Chondrocyte (in vitro differentiated cells): ENCODE measurements at places on chromosomes 6 and 20. TPM values are rescaled to one million over a fixed set of nuclear protein-coding genes. Genes with fewer than 3 reads are reported as not detected.
A peak's percentile ranks its signal among the peaks of the same experiment; 100 is the strongest.

The KCNK5 gene
- not detected in 3 replicates for total RNA-seq

The CLPSL2 gene
- total RNA-seq: not detected in 3 replicates

The PDYN gene
- total RNA-seq: not detected in 3 replicates

The OR2J3 gene
- total RNA-seq: not detected in 3 replicates

The SCRT2 gene
- total RNA-seq: not detected in 3 replicates

The MDFI gene
- 31.8 to 62.6 TPM (median 33.7 TPM) in 3 replicates for total RNA-seq

The CALHM4 gene
- total RNA-seq: not detected in 3 replicates

The ACTL10 gene
- total RNA-seq: 0.60 to 2.5 TPM (median 2.3 TPM) in 3 replicates

The NUS1 gene
- total RNA-seq: 28.4 to 31.6 TPM (median 30.6 TPM) in 3 replicates

The LIME1 gene
- total RNA-seq: 6.8 to 9.7 TPM (median 7.1 TPM) in 3 replicates

The MAPK13 gene
- 0.48 to 1.0 TPM (median 0.97 TPM) in 3 replicates for total RNA-seq

The FOXS1 gene
- 54.1 to 192 TPM (median 185 TPM) in 3 replicates for total RNA-seq

DNA sequence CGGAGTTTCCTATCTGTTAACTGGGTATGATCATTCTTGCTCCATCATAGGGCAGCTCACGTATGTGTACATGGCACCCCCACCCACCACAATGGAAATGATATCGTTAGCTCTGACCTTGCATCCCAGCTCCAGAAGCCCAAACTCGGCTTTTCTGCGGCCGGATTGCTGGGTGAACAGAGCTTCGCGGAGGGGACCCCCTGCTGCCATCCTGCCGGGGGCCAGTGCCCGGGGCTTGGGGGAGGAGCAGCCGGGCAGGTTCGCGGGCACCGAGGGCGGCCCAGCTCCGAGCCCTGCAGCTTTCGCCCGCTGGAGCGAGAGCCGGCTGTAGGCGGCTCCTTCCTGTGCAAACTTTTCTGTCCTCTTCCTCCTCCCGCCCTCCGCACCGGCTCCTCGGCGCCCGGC lies 24.9 kb upstream of the FUCA2 start:
- no peaks in the 10 kb centered on the region for H3K27me3 ChIP-seq
- DNase-seq: no peak
- H3K4me1 ChIP-seq: peaks cover 8% of the 10 kb centered on the region

DNA sequence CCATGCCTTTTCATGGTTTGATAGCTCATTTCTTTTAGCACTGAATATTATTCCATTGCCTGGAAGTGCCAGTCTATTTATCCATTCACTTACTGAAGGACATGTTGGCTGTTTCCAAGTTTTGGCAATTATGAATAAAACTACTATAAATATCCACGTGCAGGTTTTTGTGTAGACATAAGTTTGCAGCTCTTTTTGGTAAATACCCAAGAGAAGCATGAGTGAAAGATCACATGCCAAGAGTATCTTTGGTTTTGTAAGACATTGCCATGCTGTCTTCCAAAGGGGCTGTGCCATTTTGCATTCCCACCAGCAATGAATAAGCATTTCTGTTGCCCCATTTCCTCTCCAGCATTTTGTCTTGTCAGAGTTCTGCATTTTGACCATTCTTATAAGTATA lies 120.9 kb downstream of the MANEA start:
- H3K27ac ChIP-seq: no peak overlapping the region
- no peaks in the 10 kb centered on the region for H3K27me3 ChIP-seq
- no peaks in the 10 kb centered on the region for H3K4me1 ChIP-seq
- no peak overlapping the region for H3K4me3 ChIP-seq
- DNase-seq: no peak
- no peaks in the 10 kb centered on the region for H3K36me3 ChIP-seq

GRCh38 chr20:61664556-61665320 lies 400.9 kb downstream of the TAF4 start:
- no peaks in the 10 kb centered on the region for H3K36me3 ChIP-seq
- H3K4me1 ChIP-seq: peaks cover 5% of the 10 kb centered on the region
- H3K4me3 ChIP-seq: no peak overlapping the region

GRCh38 chr20:23910210-23910609 lies 30.7 kb upstream of the CST5 start:
- no peaks in the 10 kb centered on the region for H3K4me1 ChIP-seq
- DNase-seq: no peak
- peaks cover 44% of the 10 kb centered on the region for H3K27me3 ChIP-seq

GRCh38 chr6:18533793-18534192 lies 146.6 kb downstream of the RNF144B start:
- no peaks in the 10 kb centered on the region for H3K4me1 ChIP-seq
- no peaks in the 10 kb centered on the region for H3K27me3 ChIP-seq
- no peak overlapping the region for H3K4me3 ChIP-seq
- H3K36me3 ChIP-seq: no peaks in the 10 kb centered on the region
- DNase-seq: no peak

DNA sequence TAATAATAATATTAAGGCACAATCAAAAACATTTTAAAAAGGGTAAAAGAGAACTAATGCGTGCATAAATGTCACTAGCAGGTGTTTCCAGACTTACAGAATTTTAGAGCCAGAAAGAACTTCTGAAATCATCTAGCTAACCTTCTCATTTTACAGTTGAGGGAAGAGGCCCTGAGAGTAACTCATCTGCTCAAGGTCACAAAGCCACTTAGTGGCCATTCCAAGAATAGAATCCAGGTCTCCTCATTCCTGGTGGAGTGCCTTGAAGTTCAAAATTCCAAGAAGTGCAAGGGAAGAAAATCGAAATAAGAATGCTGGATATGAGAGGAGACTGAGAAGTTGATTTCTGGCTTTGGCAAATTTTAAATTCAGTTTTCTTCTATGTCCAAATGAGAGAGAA lies 3.2 kb upstream of the KIAA0408 start:
- peaks cover 50% of the 10 kb centered on the region for H3K4me1 ChIP-seq
- no peaks in the 10 kb centered on the region for H3K36me3 ChIP-seq

DNA sequence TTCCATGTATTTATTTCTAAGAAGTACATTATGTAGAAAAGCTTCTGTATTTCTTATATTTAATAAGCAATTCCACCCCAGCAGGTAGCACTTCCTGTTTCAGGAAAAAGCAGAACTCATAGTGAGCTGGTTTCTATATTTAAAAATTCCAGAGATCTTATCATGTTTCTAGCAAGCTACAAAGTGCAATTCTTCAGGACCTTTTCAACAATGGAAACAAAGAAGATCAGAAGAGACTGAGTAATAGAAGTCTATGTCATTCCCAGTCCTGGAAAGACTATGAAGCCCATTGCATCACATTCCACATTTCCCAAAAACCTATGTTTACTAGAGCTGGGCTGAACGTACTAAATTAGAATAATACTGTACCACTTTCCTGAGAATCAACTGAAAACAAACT lies 302.6 kb upstream of the NRSN1 start:
- no peak for DNase-seq
- H3K27ac ChIP-seq: no peak overlapping the region
- H3K4me3 ChIP-seq: no peak overlapping the region
- no peaks in the 10 kb centered on the region for H3K27me3 ChIP-seq
- peaks cover 7% of the 10 kb centered on the region for H3K4me1 ChIP-seq

GRCh38 chr20:50874111-50874757 lies 57.0 kb downstream of the ADNP start:
- peaks cover 19% of the 10 kb centered on the region for H3K4me1 ChIP-seq
- H3K27me3 ChIP-seq: no peaks in the 10 kb centered on the region
- DNase-seq: peak; percentile 69

DNA sequence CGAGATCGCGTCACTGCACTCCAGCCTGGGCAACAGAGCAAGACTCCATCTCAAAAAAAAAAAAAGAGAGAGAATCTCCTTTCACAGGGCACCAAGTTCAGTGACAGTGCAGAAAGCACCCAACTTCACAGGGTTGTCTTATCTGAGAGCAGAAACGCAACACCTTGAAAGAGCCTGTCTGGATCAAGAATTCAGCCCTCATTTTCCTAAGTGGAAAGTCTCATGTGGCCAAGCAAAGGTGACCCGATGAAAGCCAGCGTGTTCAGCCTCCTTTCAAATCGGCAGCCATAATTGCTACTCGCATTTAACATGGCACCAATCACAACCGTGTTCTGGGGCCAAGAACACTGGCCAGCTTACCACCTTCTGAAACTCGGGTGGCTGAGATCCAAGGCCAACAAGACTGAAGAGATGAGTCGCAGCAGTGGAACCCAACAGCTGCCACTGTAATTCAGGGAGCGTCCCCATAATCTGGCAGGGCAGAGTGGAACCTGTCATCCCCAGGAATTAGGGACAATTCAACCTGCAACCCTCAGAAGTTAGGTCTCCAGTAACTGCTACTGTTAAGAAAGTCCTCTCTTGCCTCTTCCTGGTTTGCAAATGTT lies 536.7 kb upstream of the JARID2 start:
- DNase-seq: no peak
- no peaks in the 10 kb centered on the region for H3K27me3 ChIP-seq
- H3K27ac ChIP-seq: no peak overlapping the region
- peaks cover 48% of the 10 kb centered on the region for H3K4me1 ChIP-seq
- no peak overlapping the region for H3K4me3 ChIP-seq

GRCh38 chr6:90082847-90083246 lies 188.6 kb downstream of the GJA10 start:
- no peak for DNase-seq
- H3K27ac ChIP-seq: no peak overlapping the region
- H3K4me3 ChIP-seq: no peak overlapping the region
- no peaks in the 10 kb centered on the region for H3K27me3 ChIP-seq
- no peaks in the 10 kb centered on the region for H3K36me3 ChIP-seq

GRCh38 chr6:104014163-104014959 lies 845.4 kb downstream of the HACE1 start:
- no peaks in the 10 kb centered on the region for H3K36me3 ChIP-seq
- peaks cover 10% of the 10 kb centered on the region for H3K27me3 ChIP-seq
- no peaks in the 10 kb centered on the region for H3K4me1 ChIP-seq
- no peak for DNase-seq
- no peak overlapping the region for H3K27ac ChIP-seq
- H3K4me3 ChIP-seq: no peak overlapping the region

DNA sequence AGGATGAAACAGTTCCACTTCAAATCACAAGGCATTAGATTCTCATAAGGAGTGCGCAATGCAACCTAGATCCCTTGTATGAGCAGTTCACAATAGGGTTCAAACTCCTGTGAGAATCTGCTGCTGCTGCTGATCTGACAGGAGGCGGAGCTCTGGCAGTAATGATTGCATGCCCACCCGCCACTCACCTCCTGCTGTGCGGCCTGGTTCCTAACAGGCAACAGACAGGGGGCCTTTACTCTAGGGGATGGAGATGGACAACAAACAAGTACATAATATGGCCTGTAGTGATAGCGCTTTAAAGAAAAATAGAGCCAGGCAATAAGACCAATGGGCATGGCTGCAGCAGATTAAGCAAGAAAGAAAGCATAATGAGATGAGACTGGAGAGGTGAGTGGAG lies 2.7 kb upstream of the TBC1D22B start:
- H3K36me3 ChIP-seq: peaks cover 3% of the 10 kb centered on the region
- DNase-seq: no peak
- peaks cover 33% of the 10 kb centered on the region for H3K4me1 ChIP-seq

DNA sequence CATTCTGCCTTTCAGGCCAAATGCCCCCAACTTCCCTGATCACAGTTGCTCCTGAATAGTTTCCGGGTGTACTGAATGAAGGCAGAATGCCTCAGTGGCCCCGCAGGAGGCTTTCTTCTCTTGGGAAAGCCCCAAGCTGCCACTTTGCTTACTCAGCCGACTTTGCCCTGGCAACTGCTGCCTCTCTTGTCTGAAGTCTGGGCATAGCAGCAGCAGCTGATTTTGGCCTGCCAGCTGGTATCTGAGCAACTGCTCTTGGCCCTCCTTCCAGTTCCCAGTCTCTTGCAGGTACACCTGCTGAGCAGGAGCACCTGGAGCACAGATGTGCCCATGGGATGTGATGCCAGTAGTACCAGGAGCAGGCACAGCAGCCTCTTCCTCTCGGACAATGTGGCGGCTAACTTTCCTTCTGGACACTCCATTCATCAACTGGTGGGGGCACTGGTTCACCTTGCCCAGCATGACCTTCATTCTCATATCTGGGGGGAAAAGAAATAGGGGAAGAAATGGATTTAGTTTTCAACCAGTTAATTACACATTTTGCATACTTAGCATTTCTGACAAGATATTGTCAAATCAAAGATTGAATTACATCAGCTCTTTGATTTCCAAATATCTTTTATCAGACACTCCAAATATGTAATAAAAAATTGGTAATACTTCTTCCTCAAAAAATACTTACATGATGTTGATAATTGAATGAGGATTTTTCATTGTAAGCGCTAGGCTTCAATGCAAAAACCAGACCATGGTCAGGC lies 468.2 kb downstream of the PKHD1 start:
- DNase-seq: no peak
- H3K27ac ChIP-seq: no peak overlapping the region
- peaks cover 32% of the 10 kb centered on the region for H3K4me1 ChIP-seq
- H3K36me3 ChIP-seq: no peaks in the 10 kb centered on the region
- H3K4me3 ChIP-seq: no peak overlapping the region
- H3K27me3 ChIP-seq: no peaks in the 10 kb centered on the region

- H3K27ac ChIP-seq: peak overlapping the region; percentile 99
- peaks cover 75% of the 10 kb centered on the region for H3K4me1 ChIP-seq
- peaks cover 2% of the 10 kb centered on the region for H3K36me3 ChIP-seq
- H3K27me3 ChIP-seq: no peaks in the 10 kb centered on the region
These were observed 37.6 kb downstream of the ZMYND8 start for GRCh38 chr20:47318586-47319516.

DNA sequence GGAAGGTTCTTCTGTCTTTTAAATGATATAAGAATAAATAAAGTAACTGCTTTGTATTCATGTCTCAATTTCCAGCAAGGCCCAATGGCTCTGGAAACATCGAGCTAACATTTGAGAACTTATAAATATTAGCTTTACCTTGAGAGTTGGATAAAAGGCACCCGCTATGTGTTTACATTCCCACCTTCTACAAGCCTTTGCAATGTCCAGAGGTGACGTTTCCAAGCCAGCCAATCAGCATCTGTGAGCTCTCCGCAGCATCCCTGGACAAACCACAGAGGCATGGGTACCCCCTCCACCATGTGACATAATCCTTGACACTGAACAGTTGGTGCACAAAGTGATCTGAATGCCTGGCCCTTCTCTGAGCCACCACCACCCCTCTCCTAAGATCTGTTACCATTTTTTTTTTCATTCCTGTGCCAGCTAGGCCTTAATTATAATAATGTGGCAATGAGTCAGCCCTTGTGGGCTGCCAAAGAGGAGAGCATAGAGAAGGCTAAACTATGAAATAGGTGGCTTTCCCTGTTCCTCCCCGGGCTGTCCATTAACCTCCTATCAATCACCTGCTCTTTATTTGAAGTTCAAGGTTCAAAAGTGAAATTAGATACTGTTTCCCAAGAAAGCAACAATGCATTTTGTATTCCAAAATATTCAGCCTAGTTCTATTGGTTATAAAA lies 4.1 kb downstream of the CBLN4 start:
- H3K4me1 ChIP-seq: no peaks in the 10 kb centered on the region
- H3K27ac ChIP-seq: no peak overlapping the region
- H3K36me3 ChIP-seq: no peaks in the 10 kb centered on the region
- no peaks in the 10 kb centered on the region for H3K27me3 ChIP-seq
- H3K4me3 ChIP-seq: no peak overlapping the region

DNA sequence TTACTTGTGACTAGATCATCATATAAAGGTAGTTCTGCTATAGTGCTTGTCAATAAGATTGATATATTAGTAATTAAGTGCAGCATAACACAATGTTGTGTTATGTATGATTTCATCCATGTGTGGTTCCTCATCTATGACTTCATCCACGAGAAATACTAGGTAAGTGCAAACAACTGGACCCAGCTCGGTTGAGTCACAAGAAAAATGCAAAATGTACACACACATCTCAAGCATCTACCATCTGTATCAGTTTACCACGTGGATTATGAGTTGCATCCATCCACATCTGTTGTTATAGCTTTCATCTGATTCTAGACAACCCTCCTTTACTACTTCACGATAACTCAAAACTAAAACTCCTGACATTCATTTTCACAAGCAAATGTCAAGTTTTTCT lies 517.0 kb upstream of the CITED2 start:
- no peak for DNase-seq
- no peaks in the 10 kb centered on the region for H3K27me3 ChIP-seq
- H3K4me1 ChIP-seq: peaks cover 19% of the 10 kb centered on the region
- no peak overlapping the region for H3K4me3 ChIP-seq
- no peak overlapping the region for H3K27ac ChIP-seq
- no peaks in the 10 kb centered on the region for H3K36me3 ChIP-seq
